DMS79 (cell line): ENCODE measurements at places on chromosomes 1 and 21.

DNA sequence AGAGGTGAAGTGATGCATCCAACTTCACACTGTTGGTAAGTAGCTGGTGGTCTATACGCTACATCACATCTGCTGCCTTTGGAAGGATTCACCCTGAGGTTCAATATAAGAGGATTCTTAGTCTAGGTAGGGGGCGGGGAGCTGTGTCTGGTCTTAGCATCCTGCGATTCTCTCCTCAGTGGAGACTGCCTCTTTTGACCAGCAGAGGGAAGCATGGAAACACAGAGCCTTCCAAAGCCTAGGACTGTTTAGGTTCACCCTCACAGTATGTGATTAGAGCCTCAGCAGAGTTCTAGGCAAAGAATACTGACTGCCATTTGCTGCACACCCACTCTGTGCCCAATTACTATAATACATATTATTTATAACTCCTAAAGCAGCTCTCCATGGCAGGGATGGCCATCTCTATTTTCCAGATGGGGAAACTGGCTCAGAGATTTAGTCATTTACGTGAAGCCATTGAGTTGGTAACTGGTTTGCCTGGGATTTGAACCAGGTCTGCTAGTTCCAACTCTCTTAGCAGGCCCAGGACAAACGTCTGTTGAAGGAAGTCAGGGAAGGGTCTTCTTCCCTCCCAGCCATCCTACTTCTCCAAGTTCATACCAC, 28.9 kb upstream of the EFCAB14 start:
- no peak for DNase-seq

DNA sequence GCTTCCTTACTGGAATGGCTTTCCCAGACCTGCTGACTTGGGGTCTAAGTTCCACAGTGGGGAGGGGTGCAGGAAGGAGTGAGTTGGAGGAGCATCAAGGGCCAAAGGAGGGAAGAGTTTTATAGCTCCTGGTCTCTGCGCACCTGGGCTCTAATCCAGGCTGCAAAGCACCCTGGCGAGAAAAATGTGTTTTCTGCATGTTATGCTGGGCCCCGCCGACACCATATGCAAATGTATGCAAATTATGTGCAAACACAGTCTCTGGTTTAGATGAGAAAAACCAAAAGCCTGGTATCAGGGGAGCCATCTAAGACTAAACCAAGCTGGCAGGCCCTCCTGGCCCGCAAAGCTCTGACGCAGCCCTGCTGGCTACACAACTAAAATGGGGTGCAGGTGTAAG, 95.0 kb downstream of the VWA5B1 start:
- DNase-seq = no peak

DNA sequence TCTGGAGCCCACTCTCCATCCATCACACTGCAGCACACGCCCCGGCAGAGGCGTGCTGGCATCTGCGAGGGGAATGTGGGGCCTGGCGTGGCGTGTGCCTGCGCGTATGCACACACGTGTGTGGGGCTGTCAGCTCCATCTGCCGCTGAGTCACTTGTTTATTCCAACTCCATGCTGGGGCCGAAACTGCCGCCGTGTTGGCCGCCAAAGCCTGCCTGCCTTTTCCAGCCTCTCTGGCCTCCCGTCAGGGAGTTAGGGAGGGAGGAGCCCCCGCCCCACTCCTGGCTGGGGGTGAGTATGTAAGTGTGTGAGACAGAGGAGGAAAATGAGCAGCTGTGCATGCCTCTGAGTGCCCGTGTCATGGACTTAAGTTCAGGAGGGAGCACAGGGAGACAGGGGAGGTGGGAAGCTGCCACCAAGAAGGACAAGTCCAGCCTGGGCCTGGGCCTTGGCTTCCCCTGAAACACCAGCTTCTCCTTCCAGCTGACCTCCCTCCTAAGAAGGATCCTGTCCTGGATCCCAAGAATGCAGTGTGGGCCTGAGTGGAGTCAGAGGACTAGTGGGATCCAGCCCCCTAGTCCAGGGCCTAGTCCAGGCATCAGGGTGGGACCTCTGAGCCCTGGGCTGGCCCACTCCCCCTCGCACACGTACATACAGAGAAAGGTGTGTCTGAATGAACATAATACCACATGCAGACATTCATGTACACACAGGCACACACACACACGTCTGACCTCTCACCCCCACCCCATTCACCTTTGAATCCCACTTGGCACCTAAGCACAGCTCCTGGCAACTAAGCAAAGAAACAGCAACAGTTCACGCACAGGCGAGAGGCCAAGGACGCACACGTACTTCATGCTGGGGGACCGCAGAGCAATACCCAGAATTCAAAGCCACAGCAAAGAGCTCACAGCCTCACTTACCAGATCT, 24.7 kb downstream of the MEF2D start:
- DNase-seq = peak; percentile 62

DNA sequence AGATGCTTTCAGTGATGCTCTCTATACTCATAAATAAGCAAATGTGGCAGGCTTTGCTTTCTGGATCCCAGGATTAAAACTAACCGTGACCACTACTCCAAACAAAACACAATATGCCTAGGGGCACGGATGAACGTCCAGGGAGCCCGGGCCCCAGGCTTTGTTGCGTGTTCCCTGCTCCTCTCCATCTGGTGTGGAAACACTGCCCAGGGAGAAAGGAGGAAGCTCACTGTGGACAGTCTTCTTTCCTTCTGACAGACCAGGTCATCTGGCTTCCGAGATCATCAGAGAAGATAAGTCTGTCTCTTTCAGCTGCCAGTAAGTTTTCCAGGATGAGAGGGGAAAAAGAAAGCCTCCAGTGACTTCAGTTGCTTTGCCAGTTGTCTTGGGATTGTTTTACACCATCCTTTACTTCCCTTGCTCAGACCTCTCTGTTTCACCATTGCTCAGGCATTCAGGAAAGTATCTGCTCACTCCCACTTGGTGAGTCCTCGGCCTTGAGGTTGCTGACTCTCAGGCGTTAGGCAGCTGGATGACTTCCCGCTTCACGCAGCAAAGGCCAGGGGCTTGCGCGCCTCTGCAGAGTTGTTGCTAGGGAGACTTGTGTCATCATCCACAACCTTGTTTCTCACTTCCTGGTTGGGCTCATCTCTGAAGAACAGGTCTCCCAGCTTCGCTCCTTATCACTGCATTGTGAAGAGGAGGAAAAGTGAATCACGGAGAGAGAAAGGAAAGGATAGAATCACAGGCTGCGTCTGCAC, 20.6 kb upstream of the PGD start:
- DNase-seq = no peak

- no peak for DNase-seq
These were observed 99.7 kb downstream of the NMNAT2 start for GRCh38 chr1:183318433-183318832.

DNA sequence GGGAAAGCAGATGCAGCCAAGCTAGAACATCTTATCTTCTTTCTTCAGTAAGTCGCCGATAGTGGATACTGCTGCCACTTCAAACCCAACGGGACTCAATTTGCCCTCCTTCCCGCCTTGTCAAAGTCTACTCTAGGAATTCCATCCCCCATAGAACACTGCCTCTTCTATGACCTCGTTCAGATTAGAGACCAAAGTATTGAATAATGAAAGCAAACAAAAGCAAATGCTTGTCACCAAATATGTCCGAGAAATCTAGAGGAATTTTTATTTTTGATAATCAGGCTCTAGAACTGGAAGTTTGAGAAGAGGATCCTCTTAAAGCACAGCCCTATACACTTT, 853 bp upstream of the RRAGC start:
- DNase-seq = no peak

GRCh38 chr1:184366997-184367396, 19.8 kb upstream of the C1orf21 start:
- DNase-seq = no peak

- no peak for DNase-seq
These were observed 6.3 kb downstream of the SLAMF1 start for GRCh38 chr1:160640359-160641123.
